ENCODE measurements at places on chromosomes 3 and 15.
A peak's percentile ranks its signal among the peaks of the same experiment; 100 is the strongest.

GRCh38 chr3:59559721-59560435, 510.1 kb upstream of the CFAP20DC start:
- DNase-seq = peak; percentile 99

- DNase-seq = peak; percentile 14
Observed at GRCh38 chr3:3209714-3210113, 30.2 kb upstream of the CRBN start.

DNA sequence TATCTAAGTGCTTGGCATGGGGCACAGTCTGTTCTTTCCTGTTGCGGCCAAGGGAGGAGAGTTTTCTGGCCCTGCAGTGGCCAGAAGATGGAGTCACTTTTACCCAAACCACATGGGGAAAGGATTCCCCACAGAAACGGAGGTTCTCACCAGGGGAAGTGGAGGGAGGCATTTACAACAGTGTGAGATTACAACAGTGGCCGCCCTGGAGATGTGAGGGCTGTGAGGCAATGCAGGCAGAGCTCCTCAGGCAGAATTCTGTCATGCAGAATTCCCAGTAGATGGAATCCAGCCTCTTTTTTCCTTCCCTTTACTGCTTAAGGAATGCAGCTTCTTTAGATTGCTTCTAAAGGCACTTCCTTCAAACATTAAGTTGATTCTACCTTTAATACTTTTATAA, 83.1 kb downstream of the CACNA1D start:
- no peak for DNase-seq

- DNase-seq = peak; percentile 28
Observed at GRCh38 chr3:65758876-65759598, 279.7 kb downstream of the MAGI1 start.

GRCh38 chr3:153980252-153980590, 141.0 kb upstream of the ARHGEF26 start:
- no peak for DNase-seq

DNA sequence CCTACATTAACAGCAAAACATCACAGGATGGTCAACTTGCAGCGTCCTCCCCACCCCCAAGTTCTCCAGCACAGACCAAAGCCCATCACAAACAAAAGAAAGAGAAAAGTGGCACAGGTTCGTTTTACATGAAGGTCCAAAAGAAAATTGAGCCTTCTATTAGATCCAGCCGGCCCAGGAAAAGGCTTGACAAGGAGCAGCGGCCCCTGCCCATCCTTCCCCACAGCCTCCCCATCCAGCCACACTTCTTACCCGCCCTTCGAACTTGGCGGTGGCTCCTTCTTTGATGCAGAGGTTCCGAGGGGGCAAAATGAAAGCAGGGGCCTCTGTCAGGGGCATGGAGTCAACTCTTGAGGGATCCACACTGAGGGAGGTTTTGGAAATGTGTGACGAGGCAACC, 90.7 kb downstream of the MYLK start:
- no peak for DNase-seq

DNA sequence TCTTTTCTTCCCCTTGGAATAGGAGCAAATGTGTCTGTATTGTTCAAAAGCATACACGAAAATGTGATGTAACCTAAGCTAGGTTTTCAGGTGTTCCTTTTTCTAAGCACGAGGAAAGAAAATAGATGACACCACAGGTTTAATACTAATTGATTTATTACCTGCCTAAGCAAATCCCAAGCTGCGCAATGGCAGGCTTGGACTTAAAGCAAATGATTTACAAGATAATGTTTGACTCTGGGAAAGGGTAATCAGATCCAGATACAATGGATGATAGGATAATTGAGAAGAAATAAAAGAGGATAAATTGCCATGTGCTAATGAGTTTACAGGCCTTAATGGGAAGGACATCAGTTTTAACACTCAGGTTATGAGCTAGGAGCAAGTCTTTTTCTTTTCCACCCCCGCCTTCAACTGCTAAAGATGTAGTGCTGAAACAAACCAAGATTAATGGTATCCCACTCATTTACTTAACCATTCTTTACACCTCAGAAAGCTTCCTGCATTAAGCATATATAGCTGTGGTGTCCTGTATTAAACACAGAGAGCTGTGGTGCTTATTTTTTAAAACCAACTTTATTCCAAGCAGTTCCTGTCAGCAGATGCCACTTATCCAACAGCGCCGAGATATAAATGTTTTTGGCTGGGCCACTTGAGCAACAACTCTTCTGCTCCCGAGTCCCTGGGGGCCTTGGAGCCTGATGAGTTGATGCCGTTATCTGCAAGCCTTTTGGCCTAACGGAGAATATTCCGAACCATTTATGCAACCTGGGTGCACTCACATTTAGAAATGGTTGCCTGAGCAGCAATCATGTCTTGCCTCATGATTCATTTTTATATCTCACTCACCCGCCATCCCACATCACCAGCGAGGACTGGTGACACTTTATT, 205.5 kb downstream of the MECOM start:
- no peak for DNase-seq

- no peak for DNase-seq
Observed at GRCh38 chr3:128495435-128495970, 2.5 kb upstream of the GATA2 start.

DNA sequence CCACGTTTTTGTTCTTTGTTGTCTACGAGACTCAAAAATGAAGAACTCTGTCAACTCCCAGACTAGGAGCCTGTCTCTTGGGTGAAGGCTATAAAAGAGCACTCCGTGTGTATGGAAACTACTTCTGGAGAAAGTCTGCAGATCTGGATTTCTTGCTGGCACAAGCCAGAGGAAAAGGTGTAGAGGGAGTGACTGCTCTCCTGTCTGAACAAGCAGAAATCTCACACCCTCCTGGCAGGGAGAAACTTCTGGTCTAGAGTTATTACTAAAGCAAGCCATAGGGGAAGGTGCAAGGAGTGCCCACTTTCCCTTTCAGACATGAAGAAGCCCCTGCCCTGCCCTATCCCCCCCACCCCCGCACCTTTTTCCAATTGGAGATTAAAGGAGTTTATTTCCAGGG, 9.5 kb downstream of the PLAAT1 start:
- DNase-seq = no peak

DNA sequence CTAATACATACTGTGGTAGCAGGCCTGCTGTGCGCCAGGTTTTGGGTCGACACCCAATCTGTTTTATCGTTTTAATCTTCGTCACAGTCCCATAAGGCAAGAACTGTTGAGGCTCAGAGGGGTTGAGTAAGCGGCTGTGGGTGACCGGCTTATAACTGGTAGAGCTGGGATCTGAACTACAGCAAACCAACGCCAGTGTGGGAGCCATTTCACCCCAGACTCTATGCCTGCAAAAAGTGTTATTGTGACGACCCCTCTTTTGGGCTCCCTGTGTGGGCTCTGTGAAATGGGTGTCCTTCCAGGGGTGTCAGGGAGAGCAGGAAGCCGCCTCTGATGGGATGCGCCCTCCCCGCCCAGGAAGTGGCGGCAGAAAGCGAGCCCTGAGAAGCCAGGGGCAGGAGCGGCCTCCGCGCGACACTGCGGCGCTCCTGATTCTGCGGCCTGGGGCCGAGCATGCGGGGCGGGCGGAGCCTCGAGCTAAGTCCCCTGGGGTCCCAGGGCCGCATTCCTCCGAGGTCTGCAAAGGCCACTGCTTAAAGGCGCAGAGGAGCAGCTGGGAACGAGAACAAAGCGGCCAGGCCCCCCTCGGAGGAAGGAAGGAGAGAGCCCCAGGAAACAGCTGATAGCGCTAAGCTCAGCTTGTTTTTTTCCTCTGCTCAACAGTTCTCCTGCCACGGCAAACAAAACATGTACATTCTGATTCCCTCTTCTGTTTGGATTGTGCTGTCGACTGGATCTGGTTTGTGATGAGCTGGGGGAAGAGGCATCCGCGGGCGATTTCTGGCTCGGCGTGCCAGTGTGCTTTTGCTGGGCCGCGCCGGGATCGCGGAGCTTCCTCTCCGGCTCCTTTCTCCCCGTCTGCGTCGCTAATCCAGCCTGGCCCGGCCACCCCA, 33.9 kb downstream of the GRK7 start:
- no peak for DNase-seq

DNA sequence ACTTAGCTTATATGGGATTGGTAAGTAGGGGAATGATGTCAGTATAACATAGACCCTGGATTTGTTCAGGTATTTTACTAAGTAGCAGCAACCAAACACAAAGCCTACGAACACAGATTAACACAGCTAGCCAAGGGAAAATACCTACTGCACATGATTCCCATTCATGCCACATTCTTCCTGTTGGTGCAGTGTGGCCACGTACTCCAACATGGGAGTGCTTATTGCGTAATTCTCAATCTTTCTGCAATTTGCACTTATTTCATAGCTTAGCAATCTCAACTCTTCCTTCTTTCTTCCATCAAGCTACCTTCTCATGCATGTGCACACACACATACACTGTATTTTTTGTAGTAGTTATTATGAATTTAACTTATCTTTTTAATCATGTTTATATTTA, 186.8 kb downstream of the IL5RA start:
- DNase-seq = no peak

DNA sequence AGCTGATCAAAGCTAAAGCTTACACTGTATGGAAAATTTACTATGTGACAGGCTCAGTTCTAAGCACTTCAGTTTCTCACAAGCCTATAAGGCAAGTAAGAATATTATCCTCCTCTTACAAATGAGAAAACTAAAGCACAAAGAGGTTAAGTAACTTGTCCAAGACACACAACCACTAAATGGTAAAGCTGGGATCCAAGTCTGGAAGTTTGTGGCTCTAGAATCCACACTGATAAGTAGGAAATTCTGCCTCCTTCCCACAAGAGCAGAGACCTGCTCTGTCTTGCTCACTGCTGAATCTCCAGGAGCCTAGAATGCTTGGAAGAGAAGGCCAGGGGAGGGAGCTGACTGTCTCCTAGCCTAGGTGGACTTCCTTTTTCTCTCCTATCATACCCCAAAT, 60.6 kb downstream of the MAGI1 start:
- DNase-seq = no peak

DNA sequence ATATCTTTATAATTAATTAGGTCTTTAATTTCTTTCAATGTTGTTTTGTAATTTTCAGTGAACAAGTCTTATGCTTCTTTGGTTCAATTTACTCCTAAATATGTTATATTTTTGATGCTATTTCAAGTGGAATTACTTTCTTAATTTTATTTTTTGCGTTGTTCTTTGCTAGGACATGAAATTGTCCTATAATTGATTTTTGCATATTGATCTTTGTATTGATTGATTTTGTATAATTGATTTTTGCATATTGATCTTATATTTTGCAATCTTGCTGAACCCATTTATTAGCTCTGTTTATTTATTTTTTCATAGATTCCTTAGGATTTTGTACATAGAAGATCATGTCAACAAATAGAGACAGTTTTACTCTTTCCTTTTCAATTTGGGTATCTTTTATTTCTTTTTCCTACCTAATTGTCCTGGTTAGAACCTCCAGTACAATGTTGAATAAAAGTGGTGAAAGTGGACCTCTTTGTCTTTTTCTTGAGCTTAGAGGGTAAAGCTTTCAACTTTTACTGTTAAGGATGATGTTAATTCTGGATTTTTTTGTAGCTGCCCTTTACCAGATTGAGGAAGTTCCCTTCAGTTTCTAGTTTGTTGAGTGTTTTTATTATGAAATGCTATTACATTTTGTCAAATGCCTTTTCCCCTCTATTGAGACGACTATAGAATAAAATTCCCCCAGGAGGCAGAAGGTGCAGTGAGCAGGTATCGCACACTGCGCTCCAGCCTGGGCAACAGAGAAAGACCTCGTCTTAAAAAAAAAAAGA, 36.8 kb upstream of the CCDC50 start:
- no peak for DNase-seq

GRCh38 chr3:43030162-43030935, 51.2 kb downstream of the GASK1A start:
- DNase-seq = no peak

DNA sequence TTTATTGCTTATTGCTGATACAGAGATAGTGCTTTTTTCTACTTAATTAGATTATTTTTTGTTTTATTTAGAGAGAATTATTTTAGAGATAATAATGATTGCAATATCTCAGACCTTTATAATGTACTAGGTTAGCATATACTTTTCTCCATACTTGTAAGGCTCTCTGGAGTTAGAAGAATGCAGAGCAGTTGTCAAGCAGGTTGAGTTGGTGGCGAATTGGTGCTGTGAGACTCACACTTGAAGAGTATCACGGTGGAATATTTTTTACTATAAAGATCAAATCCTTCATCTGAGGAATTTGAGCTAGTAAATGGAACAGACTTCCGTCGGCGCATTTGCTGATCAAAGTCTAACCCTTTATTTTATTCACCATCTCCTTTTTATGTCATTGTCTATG, 47.3 kb upstream of the MDFIC2 start:
- no peak for DNase-seq

GRCh38 chr15:76354823-76355440, 18.4 kb downstream of the ISL2 start:
- no peak for DNase-seq

GRCh38 chr15:63083044-63083443, 38.6 kb upstream of the LACTB start:
- DNase-seq = no peak

- peak; percentile 44 for DNase-seq
Observed at GRCh38 chr15:75065467-75065850, 42.1 kb downstream of the PPCDC start.

- peak; percentile 19 for DNase-seq
Observed at GRCh38 chr15:30956216-30957124, 35.0 kb downstream of the MTMR10 start.

GRCh38 chr3:157513585-157513984, 10.4 kb upstream of the VEPH1 start:
- no peak for DNase-seq

DNA sequence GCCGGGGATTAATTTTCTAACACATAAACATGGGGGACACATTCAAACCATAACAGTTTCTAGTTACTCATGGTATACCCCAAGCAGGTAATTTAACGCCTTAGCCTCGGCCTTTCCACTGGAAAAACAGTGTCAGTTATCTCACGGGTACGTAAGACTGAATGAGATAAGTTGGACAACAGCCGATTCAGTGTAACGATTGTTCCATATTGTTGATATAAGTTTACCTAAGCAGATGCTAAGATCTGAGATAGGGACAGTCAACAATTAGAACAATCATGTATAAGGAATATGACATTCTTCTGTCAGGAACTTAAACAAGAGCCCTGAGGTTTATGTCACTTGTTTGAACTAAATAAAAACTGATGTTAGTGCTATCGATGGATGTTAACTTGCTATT, 130.8 kb downstream of the GHSR start:
- no peak for DNase-seq

DNA sequence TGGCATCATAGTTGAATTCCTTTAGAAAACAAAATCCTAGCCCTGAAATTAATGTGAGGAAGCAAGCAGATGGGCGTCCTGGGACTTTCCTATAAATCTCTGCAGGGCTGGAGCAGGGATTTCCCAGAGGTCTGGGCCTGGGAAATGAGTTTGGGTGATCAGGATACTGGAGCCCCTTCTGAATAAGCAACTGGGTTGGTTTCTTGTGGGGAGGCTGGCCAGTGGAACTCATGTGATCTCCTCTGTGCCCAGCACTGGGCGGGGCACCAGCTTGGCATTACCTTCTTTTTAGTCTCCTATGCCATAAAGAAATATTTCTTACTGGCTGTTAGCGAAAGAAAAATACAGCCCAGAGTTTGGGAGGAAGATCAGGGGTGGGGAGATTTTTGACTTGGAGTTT, 1.7 kb downstream of the THSD4 start:
- DNase-seq = peak; percentile 41
